ENCODE measurements at places on chromosomes 12 and 14.
A peak's percentile ranks its signal among the peaks of the same experiment; 100 is the strongest.

GRCh38 chr14:71322655-71323250 lies 415.5 kb downstream of the PCNX1 start:
- no peak for DNase-seq

- no peak for DNase-seq
Measured at GRCh38 chr12:33589576-33590114, 150.0 kb upstream of the SYT10 start.

- no peak for DNase-seq
Measured at GRCh38 chr14:52446355-52446754, 106.0 kb downstream of the TXNDC16 start.

GRCh38 chr12:45671254-45671653 lies 58.3 kb upstream of the ARID2 start:
- no peak for DNase-seq

DNA sequence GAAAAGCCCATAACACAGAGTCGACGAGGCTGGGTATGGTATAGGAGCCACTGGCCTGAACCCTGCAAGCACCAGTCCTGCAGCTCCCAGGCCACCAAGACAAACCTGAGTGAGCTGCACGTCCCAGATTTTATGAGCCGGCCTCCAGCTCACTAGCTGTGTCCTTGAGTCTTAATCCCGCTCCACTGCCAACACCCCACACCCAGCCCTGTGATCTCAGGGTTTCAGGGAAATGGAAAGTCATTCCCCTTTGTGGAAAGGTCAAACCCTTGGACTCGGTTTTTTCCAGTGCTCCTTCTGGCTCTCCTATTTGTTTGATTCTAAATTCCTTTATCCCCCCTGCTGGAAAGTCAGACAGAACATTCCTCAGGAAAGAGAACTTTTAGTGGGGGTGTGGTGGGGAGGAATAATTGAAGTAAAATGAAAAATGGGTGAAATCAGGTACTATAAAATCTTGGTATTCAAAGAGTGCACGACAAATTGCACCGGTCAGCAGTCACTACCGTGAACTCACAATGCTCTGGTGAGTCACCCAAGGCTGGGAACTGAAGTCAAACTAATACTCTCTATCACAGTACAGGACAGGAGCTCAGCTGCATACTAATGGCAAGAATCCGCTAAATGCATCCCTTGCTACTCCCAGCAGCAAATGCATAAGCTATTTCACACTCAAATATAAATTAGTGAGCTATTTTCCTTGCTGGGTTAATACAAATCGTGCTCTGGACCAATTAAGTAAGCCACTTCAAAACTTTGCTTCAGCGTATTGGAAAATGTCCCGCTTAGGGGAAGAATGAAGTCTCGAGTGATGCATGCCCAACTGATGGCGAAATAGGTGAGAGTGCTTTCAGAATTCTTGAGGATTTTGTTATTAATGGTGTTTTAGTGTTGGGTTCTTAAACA lies 9.0 kb downstream of the PITPNM2 start:
- no peak for DNase-seq

DNA sequence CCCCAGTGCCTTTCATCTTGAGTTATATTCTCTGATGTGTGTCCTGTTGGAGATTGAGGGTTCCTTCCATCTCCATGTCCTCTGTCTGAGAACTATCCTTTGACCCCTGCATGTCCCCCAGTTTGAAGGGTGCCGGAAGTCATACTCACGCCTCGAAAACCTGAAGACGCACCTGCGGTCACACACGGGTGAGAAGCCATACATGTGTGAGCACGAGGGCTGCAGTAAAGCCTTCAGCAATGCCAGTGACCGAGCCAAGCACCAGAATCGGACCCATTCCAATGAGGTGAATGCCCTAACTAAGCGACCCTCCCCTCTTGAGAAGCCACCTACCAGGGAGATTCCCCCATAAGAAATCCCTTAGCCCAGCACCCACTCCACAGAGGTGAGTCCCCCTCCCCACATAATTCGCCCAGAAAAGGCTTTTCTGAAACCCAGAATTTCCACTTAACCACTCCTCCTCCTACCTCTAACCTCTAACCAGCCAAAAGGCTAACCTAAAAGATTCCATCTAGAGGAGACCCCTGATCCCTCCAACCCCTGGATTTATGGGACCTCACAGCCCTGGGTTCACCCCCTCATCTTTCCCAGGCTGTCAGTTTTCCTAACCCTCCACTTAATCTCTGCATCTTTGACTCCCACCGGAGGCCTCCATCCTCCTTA lies 7.8 kb downstream of the GLI1 start:
- DNase-seq: no peak

GRCh38 chr12:53530061-53530460 lies 22.8 kb upstream of the NPFF start:
- no peak for DNase-seq

DNA sequence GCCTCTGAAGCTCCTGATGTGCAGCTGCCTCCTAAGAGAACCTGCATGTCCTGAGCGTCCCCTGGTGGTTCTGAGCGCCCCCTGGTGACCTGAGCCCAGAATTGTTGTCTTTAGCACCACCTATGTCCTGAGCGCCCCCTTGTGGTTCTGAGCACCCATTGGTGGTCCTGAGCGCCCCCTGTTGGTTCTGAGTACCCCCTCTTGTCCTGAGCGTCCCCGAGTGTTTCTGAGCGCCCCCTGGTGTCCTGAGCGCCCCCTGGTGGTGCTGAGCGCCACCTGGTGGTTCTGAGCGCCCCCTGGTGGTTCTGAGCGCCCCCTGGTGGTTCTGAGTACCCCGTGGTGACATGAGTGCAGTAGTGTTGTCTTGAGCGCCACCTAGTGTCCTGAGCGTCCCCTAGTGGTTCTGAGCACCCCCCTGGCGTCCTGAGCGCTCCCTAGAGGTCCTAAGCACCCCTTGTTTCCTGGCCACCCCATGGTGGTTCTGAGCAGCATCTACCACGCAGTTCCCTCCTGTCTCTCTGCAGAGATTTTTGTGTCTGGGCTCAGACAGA lies 782.5 kb downstream of the TMEM121 start:
- DNase-seq: peak; percentile 29

- DNase-seq: no peak
Measured at GRCh38 chr14:60204843-60205774, 39.9 kb upstream of the DHRS7 start.

DNA sequence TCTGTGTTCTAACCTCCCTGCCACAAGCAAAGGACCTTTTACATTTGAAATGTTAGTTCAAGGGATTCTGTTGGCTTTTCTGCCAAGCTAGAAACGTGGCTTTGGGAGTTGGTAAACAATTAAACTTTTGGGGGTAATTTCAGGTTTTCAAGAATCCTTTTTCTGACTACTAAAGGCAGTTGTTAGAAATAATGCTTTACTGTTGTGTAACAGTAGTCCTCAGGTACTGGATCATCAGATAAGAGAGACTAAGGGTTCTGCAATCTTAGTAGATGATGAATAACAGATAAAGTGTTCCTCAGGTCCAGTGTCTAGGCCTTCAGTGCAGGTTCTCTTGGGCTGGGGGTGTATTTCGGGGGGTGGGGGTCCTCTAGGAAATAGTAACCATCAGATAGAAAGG lies 192.3 kb downstream of the SYNE2 start:
- DNase-seq: no peak

Data from activated effector memory CD4-positive, alpha-beta T cell treated with Interleukin-2 at 50 U/mL for 16 hours (primary cell).